ENCODE measurements at places on chromosomes 7 and 10.

- no peak for DNase-seq
Measured at GRCh38 chr10:21689881-21690280, 155.8 kb downstream of the MLLT10 start.

GRCh38 chr10:7261351-7261750 is 149.5 kb downstream of the SFMBT2 start:
- DNase-seq: no peak

GRCh38 chr10:47294501-47294900 is 5.5 kb upstream of the GDF10 start:
- DNase-seq: no peak

- no peak for DNase-seq
Measured at GRCh38 chr10:114876169-114876568, 54.6 kb downstream of the FHIP2A start.

DNA sequence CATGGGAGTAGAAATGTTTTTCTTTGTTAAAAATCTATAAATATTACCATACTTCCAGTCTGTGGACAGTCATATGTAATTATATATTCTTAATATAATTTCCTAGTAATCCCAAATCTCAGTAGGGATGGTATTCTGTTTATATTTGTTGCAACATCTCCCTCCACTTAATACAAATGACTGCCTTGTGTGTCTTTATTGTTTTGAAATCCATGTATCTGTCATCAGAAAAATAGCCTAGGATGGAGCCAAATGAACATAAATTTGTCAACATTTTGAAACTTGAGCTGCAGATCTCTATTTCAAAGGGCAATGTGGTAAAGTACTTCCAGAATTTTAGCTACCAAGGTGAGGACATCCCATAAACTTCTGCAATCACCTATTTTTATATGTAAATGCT is 290.7 kb downstream of the TSPAN12 start:
- no peak for DNase-seq

GRCh38 chr7:98470485-98471240 is 69.8 kb upstream of the BAIAP2L1 start:
- DNase-seq: no peak

- no peak for DNase-seq
Measured at GRCh38 chr7:70156057-70156456, 557.8 kb downstream of the AUTS2 start.
